Amniotic stem cell (primary cell): ENCODE measurements at places on chromosomes 6 and 20.
A peak's percentile ranks its signal among the peaks of the same experiment; 100 is the strongest.

- no peak for DNase-seq
These were observed 85.1 kb downstream of the PHF20 start for GRCh38 chr20:35856866-35857265.

DNA sequence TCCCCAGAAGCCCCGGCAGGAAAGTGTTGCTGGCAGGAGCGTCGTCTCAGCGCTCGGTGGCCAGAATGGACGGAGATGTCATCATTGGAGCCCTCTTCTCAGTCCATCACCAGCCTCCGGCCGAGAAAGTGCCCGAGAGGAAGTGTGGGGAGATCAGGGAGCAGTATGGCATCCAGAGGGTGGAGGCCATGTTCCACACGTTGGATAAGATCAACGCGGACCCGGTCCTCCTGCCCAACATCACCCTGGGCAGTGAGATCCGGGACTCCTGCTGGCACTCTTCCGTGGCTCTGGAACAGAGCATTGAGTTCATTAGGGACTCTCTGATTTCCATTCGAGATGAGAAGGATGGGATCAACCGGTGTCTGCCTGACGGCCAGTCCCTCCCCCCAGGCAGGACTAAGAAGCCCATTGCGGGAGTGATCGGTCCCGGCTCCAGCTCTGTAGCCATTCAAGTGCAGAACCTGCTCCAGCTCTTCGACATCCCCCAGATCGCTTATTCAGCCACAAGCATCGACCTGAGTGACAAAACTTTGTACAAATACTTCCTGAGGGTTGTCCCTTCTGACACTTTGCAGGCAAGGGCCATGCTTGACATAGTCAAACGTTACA, 817 bp downstream of the GRM1 start:
- DNase-seq: no peak

GRCh38 chr20:45235995-45236394, 14.8 kb downstream of the SEMG2 start:
- no peak for DNase-seq

- DNase-seq: no peak
These were observed 8.3 kb upstream of the ISM1 start for GRCh38 chr20:13212750-13213149.

- DNase-seq: no peak
These were observed 212.9 kb downstream of the PLCB4 start for GRCh38 chr20:9281803-9282202.

DNA sequence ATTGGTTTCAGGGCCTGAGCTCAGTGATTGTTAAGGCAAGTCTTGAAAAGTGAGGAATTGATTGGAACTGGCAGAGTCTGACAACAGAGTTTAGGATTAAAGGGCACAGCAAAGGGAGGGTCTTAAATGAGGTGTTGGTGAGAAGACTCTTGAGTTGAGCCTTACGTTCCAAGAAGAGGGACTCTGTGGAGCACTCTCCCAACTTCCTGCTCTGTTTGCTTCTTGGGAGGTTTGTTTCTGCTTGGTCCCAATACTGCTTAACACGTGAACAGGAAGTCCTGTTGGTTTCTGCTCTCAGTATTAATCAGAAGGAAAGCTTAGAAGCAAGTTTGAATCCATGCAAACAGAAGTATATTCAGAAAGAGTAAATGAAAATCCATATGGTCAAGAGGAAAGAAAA, 15.6 kb upstream of the SYNDIG1 start:
- DNase-seq: no peak

GRCh38 chr6:33668914-33669313, 42.6 kb downstream of the UQCC2 start:
- DNase-seq: no peak

GRCh38 chr6:68333442-68333841, 301.6 kb upstream of the ADGRB3 start:
- no peak for DNase-seq

DNA sequence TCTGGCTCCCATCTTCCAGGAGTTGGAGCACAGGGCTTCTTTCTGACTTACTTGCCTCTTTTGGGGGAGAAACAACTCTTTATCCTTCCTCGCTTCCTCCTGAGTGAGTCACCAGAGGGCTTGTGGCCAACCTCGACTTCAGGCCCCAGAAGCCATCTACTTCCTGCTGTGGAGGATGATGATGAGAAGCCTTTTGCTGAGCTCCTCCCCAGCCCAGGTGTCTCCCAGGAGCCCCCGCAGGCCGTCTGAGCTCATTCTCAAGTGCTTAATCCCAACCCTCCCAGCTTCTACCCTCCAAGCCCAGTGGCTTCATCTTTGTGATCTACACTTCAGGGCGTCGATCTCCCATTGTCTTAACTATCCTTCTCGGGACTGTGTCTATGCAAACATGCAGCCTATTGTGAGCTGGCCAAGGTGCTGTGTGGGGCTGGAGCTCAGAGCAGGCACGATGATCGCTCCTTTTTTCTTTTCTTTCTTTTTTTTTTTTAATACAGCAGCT, 27.9 kb downstream of the SDCBP2 start:
- peak; percentile 14 for DNase-seq

DNA sequence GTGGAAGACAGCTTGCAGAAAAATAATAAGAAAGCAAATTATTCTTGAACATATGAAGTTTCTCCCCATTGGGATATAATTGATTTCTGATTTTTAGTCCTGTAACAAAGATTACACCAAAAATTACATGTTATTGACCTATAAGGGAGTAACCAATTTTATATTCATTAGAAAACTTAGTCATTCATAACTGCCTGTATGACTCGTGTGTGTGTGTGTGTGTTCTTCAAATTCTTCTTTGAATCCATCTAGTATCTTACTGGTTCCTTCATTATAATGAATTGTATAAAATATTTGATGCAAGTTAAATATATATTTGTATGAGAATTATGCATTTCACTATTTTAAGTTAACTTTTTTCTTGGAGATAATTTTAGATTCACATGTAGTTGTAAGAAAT, 310.4 kb downstream of the HAO1 start:
- no peak for DNase-seq

DNA sequence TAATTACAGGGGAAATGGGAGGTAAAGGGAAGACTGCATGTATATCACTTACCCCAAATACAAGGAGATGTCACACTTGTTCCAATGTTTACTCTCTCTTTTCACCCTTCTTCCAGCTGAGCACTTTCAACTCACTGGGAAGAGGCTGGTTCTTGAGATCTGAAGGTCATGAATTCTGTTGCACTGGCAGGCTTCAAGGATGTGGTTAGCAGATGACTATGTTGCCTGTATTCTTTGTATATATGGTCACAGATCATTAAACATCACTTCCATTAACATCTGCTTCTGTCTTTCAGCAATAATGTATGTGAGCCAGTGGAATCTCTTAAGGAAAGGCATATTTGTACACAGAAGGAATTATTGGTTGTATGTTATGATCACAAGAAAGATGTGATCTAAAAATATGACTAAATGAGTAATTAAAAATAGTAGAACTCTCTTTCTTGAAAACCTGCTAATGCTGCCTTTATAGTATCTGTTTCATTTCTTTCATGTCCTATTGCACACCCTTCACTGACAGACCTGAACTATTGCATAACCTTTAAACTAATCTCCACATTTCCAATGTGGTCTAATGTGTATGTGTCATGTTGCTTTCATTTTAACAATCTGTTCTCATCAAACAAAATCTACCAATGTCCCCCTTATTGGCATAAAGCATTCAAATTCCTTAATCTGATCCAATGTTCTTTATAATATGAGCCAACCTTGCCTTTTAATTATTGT, 131.4 kb upstream of the EPHA7 start:
- DNase-seq: no peak

- DNase-seq: no peak
These were observed 175.5 kb downstream of the EPM2A start for GRCh38 chr6:145559836-145560235.

GRCh38 chr6:5174244-5174643, 86.5 kb downstream of the LYRM4 start:
- DNase-seq: no peak

DNA sequence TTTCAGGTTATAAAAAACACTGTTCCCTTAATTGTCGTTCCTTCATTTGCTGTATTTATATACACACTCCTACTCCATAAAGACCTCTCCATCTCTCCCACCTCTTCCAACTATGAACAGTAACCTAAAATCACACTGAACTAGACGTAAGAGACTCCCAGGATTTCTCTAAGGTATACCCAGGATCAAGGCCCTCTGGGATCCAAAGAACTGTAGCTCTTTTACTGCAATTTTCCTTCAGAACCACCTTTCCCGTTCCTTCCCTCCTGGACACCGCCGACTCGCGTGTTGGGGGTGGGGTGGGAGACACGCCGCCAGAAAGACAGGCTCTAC, 680 bp downstream of the LATS1 start:
- no peak for DNase-seq

DNA sequence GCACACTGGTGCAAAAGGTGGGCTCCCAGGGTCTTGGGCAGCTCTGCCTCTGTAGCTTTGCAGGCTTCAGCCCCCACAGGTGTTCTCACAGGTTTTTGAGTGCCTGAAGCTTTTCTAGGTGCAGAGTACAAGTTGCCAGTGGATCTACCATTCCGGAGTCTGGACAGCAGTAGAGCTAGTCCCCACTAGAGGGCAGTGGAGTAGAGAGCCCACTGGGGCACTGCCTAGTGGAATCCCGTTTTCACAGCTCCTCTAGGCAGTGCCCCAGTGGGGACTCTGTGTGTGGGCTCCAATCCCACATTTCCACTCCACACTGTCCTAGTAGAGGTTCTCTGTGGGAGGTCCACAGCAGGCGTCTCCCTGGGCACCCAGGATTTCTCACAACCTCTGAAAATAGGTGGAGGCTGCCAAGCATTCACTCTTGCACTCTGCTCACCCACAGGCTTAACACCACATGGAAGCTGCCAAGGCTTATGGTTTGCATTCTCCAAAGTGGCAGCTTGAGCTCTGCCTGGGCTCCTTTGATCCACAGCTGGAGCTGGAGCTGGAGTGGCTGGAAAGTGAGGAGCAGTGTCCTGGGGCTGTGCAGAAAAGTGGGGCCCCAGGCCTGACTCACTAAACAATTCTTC, 86.3 kb upstream of the PROKR2 start:
- DNase-seq: no peak

DNA sequence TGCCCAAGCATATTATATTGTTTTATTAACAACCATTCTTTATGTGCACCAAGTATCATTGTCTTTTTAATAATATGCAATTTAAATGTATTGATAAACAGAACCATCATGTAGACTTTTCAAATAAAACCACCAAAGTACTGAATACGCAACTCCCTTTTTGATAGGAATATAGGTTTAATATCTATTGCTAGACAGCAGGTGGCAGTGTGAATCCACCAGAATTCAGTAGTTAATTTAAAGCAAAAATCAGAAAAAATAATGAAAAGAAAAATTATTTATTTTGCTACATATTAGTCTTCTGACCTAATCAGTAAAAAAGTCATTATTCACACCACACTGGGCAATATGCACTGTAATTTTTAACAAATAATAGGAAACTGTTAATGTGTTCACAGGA, 143.7 kb downstream of the KLHL32 start:
- no peak for DNase-seq

GRCh38 chr6:81734081-81734480, 18.4 kb downstream of the TENT5A start:
- DNase-seq: no peak

DNA sequence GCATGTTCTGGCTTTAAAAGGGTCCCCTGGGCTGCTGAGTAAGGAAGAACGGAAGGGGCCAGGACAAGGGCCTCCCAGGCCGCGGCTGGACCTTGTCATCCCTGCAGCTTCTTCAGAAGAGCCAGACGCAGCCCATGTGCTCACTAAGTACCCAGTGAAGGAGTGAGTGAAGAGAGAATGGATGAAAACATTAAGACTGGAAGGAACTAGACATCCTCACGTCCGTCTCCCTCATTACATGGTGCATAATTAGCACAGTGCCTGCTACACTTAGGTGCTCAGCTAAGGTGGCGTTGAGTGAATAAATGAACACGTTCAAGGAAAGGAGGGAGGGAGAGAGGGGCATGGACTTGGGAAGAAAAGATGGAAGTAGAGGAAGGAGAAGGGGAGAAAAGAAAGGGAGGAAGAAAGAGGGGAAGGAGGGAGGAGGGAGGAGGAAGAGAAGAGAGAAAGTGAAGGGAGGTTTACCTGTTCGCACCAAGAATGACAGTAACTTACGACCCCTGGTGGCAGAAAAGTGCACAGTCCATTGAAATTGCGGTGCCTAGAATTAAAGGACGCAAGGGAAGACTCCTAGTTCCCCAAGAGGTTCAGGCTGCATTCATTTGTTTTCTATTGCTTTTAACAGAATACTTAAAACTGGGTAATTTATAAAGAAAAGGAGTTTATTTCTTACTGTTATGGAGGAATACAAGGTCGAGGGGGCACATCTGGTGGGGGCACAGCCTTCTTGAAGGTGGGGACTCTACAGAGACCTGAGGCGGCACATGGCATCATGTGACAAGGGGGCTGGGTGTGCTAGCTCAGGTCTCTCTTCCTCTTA, 8.0 kb downstream of the TP53RK start:
- DNase-seq: no peak

- DNase-seq: no peak
These were observed 15.2 kb upstream of the CST9L start for GRCh38 chr20:23583526-23583925.

GRCh38 chr20:20903773-20904500, 191.5 kb upstream of the RALGAPA2 start:
- no peak for DNase-seq

GRCh38 chr20:46683668-46683938, 5.6 kb downstream of the TP53RK start:
- no peak for DNase-seq

DNA sequence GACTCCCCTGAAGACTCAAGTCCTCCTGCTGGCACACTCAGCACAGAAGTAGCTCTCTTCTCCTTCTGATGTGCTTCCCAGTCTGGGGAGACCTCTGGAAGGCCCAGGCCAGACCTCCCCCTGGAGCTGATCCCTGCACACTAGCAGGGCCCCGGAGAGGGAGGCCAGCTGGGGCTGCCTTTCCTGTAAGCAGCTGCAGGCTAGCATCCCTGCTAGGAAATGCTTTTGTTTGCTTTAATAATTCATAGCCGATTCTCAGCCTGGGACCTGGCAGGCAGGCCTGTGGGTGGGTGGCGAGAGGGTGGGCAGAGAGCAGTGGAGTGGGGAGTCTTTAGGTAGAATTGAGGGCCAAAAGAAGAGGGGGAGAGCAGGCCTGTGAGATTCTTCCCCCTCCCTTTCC, 5.2 kb downstream of the EBF4 start:
- DNase-seq: no peak

- DNase-seq: no peak
These were observed 5.4 kb downstream of the PTPN1 start for GRCh38 chr20:50515471-50516106.

DNA sequence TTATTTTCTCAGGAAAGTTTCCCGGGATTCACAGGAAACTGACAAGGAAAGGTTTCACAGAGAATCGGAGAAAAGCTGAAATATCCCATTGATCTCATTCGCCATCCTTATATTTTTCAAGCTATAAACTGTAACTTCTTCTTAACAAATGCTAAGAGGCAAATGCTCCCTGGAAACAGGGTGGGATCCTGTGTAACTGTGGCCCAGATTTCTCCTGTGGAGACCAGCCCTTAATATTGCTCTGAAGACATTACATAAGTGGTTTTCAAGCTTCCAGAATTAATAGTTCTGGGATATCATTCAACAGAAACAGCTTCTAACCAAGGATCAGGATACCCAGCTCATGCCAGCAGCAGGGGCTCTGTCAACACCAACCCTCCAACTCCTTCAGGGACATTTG, 69.2 kb downstream of the THBS2 start:
- DNase-seq: no peak
